HEK293T (cell line): ENCODE measurements at places on chromosomes 3 and 15.

GRCh38 chr3:193782747-193783146 lies 189.7 kb downstream of the OPA1 start:
- DNase-seq = no peak

DNA sequence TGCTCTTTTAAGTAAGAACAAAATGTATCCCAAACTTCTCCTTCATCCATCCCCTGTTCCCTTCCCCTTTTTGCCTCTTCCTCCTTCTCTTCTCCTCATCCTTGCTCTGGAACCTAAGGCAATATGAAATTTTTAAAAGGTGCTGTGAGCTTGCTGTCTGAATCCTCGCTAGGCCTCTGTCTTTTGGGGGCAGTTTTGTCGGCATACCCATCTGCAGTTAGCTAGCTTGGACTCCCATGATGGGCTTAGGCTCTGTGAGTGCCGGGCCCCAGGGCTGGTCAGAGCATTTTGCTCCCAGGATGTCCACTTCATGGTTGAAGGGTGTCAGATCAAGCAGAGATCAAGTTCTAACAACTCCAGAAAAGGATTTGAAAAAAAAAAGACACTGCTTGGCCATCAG lies 18.6 kb downstream of the ZIC1 start:
- DNase-seq = no peak

DNA sequence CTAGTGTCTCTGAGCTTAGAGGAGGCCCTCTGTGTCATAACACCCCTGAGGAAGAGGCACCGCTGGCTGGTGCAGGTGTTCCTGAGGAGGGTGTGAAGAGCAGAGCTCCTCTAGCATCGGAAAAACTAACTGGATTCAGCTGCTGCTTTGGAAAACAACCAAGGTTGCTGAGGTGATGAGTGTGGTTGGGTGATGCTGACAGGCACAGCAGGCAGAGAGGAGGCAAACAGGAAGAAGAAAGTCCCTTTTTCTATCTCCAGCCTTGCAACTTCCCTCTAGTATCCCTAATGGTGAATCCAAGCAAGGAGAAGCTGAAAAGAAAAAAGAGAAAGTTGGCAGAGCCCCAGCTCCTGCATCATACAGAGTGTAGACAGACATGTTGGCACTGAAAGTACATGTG lies 3.8 kb upstream of the OR4F15 start:
- no peak for DNase-seq

GRCh38 chr3:108380128-108380795 lies 83.9 kb downstream of the HHLA2 start:
- no peak for DNase-seq

GRCh38 chr3:73024836-73025235 lies 28.2 kb downstream of the PPP4R2 start:
- no peak for DNase-seq

- DNase-seq = peak; percentile 42
Measured at GRCh38 chr3:140051019-140051957, 116.3 kb downstream of the CLSTN2 start.

GRCh38 chr3:113712129-113712528 lies 15.7 kb upstream of the USF3 start:
- DNase-seq = no peak

GRCh38 chr3:155872904-155873646 lies 2.6 kb downstream of the GMPS start:
- no peak for DNase-seq

GRCh38 chr3:182182531-182182968 lies 470.8 kb downstream of the SOX2 start:
- no peak for DNase-seq

DNA sequence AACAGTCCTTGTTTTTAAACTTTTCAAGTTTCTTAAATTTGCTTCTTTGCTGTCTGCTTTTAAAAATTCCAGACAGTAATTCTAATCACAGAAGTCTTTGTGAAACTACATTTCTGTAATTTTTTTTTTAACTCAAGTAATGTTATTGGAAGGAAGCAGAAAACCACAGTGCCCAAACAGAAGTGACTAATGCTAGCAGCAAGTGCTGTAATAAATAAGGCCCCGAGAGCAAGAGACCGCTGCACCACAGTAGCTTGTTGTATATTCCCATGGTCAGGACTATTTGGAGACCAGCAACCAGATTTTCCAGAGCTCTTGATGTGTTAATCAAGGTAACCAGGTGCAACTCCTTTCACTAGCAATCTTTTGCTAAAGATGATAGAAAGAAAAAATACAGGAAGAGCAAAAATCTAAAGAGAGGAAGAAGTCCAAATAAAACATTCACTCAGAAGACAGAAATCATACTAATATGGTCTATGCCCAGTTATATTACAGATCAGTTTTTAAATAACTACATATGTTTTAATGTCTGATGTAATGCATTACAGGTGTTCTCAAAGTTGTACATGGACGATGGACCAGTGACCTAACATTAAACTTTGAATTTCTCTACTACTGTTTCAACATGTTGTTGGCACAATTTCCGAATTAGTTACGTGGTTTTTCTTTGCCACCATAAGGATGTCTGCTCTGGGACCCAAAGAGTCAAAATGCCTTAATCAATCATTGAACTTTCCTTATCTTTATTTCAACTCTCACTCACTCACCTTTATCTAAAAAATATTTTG lies 36.4 kb downstream of the WWTR1 start:
- no peak for DNase-seq

GRCh38 chr3:194061421-194062030 lies 74.4 kb upstream of the HES1 start:
- DNase-seq = no peak

DNA sequence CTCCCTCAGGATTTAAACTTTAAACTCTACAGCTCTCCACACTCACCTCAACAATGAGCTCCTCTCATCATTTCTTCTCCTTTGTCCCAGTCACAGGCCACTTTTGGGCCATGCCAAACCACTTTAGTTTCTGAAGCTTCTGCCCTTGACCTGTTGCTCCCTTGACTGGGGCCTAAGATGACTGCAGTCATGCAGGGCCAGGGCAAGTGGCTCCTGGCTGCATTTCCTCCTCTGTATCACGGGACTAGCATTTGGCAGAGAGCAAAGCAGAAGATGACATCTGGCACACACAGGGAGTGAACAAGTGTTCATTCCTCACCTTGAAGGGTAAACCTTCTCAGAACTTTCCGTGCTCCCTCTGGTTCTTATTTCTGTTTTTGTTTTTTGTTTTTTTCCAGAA lies 136.9 kb downstream of the PDE8A start:
- peak; percentile 0 for DNase-seq

- no peak for DNase-seq
Measured at GRCh38 chr3:191388823-191389222, 58.5 kb upstream of the UTS2B start.

DNA sequence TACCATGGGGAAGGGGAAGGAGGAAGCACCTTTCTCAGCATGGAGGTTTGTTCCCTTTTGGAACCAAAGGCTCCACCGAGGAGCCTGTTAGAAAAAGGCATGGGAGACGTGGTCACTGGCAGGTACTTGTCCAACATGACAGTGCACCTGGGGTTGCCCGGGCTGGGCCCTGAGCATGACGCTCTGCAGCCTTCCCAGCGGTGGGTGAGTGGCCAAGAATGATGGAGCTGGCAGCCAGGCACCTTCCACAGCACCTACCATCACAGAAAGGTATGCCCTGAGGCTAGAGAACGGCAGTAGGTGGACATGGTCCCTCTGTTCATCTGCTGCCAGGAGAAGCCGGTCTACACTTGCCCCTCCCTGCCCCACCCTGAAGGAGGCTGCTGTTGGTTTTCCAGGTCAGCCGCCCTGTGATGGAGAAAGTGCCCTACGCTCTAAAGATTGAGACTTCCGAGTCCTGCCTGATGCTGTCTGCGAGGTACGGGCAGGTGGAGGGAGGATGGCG lies 29.0 kb upstream of the NR2C2 start:
- DNase-seq = no peak

DNA sequence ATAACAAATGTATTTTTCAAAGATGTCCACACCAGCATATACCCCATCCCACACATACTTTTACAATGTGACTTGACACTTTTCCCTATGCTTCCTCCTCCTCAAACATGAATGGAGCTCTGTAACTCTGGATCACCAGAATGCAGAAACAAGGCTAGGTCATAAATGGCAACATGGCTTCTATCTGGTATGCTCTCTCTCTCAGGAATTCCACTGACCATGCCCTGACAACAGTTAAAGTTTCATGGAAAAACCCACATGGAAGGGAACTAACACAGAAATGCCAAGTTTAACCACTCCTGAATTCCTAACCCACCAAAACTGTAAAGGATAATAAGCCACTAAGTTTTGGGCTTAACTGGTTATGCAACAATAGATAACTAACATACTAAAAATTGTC lies 19.9 kb downstream of the MYO9A start:
- no peak for DNase-seq
